ENCODE measurements at places on chromosomes 1 and 21. TPM values are rescaled to one million over a fixed set of nuclear protein-coding genes. Genes with fewer than 3 reads are reported as not detected.

Gene GPR52
- total RNA-seq = not detected

Gene TAS1R1
- not detected for total RNA-seq

Gene MRPS21
- total RNA-seq = 53.0 TPM

Gene KPRP
- total RNA-seq = 0.04 TPM

Gene FCMR
- total RNA-seq = 3.3 TPM

Gene LCE3E
- total RNA-seq = 1.6 TPM

Gene HIPK1
- total RNA-seq = 14.2 TPM

Gene ZSWIM5
- not detected for total RNA-seq

Gene COL6A1
- 10.2 TPM for total RNA-seq

Gene RAP1GAP
- total RNA-seq = 0.23 TPM

Gene ETS2
- 36.7 TPM for total RNA-seq

Gene NTNG1
- total RNA-seq = 0.31 TPM

Gene SLC25A34
- 0.30 TPM for total RNA-seq

Gene CCDC185
- not detected for total RNA-seq

Gene AUNIP
- total RNA-seq = 5.2 TPM

Gene PTAFR
- total RNA-seq = 28.3 TPM

Gene KRTAP12-2
- total RNA-seq = not detected

Gene DDAH1
- 2.4 TPM for total RNA-seq

Gene VSIG8
- total RNA-seq = not detected

Gene PDE9A
- total RNA-seq = 0.19 TPM

Gene PLA2G2C
- not detected for total RNA-seq

Gene CATSPERE
- total RNA-seq = not detected

Gene RGS13
- not detected for total RNA-seq

Gene RPE65
- total RNA-seq = not detected

Gene AKT3
- 10.9 TPM for total RNA-seq

Gene AGMAT
- total RNA-seq = 5.5 TPM

Gene MXRA8
- 2.0 TPM for total RNA-seq

Gene MIXL1
- total RNA-seq = not detected

Gene NPL
- 1.8 TPM for total RNA-seq

Gene WNT3A
- total RNA-seq = not detected

Gene SPRR5
- not detected for total RNA-seq

Gene SPRR2G
- not detected for total RNA-seq
